Heart left ventricle (tissue), 16 donors: ENCODE measurements at places on chromosomes 12 and 14. TPM values are rescaled to one million over a fixed set of nuclear protein-coding genes. Genes with fewer than 3 reads are reported as not detected.

- no peaks in the 10 kb centered on the region for H3K36me3 ChIP-seq
- no peak overlapping the region for H3K27ac ChIP-seq
- H3K4me3 ChIP-seq = no peak overlapping the region
- DNase-seq = no peak
- H3K4me1 ChIP-seq = no peaks in the 10 kb centered on the region
- H3K27me3 ChIP-seq = peaks cover 12% of the 10 kb centered on the region
Measured at GRCh38 chr14:96016501-96017160, 22.5 kb upstream of the C14orf132 start.

GRCh38 chr12:98869886-98870503 is 224.9 kb downstream of the APAF1 start:
- H3K27ac ChIP-seq = no peak overlapping the region
- H3K4me3 ChIP-seq = no peak overlapping the region
- no peaks in the 10 kb centered on the region for H3K36me3 ChIP-seq
- DNase-seq = no peak
- no peaks in the 10 kb centered on the region for H3K27me3 ChIP-seq

The REP15 gene
- 6.7 TPM for total RNA-seq

DNA sequence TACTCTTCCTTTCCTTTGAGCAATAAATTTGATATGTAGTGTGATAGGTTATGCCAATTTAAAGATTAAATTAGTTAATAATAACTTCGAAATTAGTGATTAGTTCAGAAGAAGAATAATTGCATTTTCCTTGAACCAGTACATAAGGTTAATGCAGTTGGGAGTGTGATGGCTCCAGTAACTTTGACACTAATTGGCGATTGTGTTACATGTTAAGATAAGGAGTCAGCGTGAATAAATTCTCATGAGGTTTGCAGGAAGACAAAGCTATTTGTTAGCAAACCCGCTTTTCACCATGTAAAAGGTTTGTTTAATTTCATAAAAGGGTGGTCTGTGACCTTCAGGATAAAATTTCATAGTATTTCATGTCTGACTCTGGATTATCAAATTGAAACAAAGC is 1226.8 kb downstream of the SLC16A7 start:
- no peaks in the 10 kb centered on the region for H3K4me1 ChIP-seq
- H3K27me3 ChIP-seq = no peaks in the 10 kb centered on the region
- no peak for DNase-seq
- no peaks in the 10 kb centered on the region for H3K36me3 ChIP-seq
- no peak overlapping the region for H3K27ac ChIP-seq
- H3K4me3 ChIP-seq = no peak overlapping the region

- no peaks in the 10 kb centered on the region for H3K27me3 ChIP-seq
- no peak overlapping the region for H3K27ac ChIP-seq
- no peak overlapping the region for H3K4me3 ChIP-seq
- H3K36me3 ChIP-seq = no peaks in the 10 kb centered on the region
- H3K4me1 ChIP-seq = peaks cover 34% of the 10 kb centered on the region
Measured at GRCh38 chr12:112349431-112349830, 32.8 kb downstream of the HECTD4 start.

The PTGER2 gene
- 0.32 TPM for total RNA-seq

GRCh38 chr12:13609894-13610679 is 371.3 kb downstream of the GRIN2B start:
- H3K36me3 ChIP-seq = no peaks in the 10 kb centered on the region
- DNase-seq = no peak
- no peaks in the 10 kb centered on the region for H3K4me1 ChIP-seq
- H3K4me3 ChIP-seq = no peak overlapping the region

DNA sequence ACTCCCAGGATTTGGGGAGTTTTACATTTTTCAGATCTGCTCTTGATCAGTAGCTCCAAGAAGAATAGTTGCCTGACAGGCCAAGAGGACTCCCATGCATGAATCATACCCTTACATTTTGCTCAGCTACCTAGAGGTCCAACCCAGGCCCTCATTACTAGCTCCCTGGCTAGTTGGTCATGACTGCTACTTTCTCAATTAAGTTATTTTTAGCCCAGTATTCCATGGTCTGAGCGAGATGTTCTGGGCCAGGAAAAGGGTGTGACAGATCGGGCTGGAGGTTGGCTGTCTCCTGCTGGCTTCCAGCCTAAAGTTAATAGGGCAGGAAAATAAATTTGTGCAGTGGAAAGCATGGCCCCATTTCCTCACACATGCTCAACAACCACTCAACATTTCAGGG is 379.2 kb downstream of the GRIN2B start:
- no peak overlapping the region for H3K27ac ChIP-seq
- H3K4me1 ChIP-seq = no peaks in the 10 kb centered on the region
- no peaks in the 10 kb centered on the region for H3K27me3 ChIP-seq
- no peaks in the 10 kb centered on the region for H3K36me3 ChIP-seq

The ZFHX2 gene
- total RNA-seq = 0.60 TPM

The GTF2H3 gene
- total RNA-seq = 19.2 TPM

GRCh38 chr12:125999628-126000027 is 934.4 kb downstream of the AACS start:
- no peaks in the 10 kb centered on the region for H3K27me3 ChIP-seq
- H3K27ac ChIP-seq = no peak overlapping the region
- H3K36me3 ChIP-seq = no peaks in the 10 kb centered on the region
- no peak for DNase-seq
- H3K4me1 ChIP-seq = no peaks in the 10 kb centered on the region

DNA sequence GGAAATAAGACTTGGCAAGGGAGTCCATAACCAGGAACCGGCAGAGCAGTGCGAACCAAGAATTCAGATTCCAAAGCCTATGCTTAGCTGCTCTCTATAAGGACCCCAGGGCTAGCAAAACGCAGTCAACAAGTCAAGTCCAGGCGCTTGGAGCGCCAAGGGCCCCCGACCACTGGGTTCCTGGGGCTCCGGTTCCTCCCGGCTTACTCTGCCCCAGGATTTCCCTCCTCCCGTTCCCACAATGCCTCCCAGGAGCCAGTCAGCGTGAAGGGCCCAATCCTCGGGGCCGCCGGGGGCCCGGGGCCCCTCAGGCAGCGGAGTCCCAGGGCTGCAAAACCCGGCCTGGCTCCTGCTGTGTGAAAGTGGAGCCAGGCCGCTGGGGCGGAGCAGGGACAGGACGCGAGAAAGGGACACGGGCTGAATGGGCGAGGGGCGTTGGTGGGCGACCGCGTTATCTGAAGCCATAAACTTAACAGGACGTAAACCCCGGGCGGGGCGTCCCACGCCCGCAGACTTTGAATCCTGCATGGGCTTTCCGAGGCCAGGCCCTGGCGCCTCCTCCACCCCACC is 1.5 kb downstream of the KRT8 start:
- H3K4me3 ChIP-seq = peak overlapping the region; percentile 59
- H3K36me3 ChIP-seq = no peaks in the 10 kb centered on the region
- H3K4me1 ChIP-seq = no peaks in the 10 kb centered on the region
- no peaks in the 10 kb centered on the region for H3K27me3 ChIP-seq

DNA sequence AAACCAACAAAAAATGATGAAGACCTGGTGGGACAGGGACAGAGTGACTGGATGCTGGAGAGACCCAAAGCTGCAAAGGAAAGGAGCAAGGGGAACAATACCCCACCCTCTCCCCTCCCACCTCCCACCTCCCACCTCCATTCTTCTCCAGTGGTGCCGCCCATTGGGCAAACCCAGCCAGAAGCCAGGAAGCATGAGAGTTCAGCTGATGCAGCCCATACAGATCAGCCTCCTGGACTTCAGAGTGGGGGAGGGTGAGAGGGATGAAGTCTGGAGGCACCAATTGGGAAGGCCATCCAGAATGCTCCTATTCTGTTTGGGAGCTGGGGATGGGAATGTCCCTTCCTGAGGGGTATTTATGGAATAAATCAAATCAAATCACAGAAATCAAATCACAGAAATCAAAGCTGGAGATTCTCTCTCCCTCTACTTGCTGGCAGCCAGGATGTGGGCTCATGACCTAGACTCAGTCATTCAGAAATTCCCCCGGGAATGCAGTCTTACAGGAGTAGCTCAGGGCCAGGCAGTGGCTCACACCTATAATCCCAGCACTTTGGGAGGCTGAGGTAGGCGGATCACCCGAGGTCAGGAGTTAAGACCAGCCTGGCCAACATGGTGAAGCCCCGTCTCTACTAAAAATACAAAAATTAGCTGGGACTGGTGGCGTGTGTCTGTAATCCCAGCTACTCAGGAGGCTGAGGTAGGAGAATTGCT is 31.1 kb downstream of the IRF2BPL start:
- no peak overlapping the region for H3K27ac ChIP-seq
- no peak overlapping the region for H3K4me3 ChIP-seq
- H3K4me1 ChIP-seq = no peaks in the 10 kb centered on the region
- H3K36me3 ChIP-seq = no peaks in the 10 kb centered on the region
- DNase-seq = no peak

- no peaks in the 10 kb centered on the region for H3K27me3 ChIP-seq
- H3K4me1 ChIP-seq = no peaks in the 10 kb centered on the region
Measured at GRCh38 chr14:50758305-50758704, 72.7 kb downstream of the NIN start.

DNA sequence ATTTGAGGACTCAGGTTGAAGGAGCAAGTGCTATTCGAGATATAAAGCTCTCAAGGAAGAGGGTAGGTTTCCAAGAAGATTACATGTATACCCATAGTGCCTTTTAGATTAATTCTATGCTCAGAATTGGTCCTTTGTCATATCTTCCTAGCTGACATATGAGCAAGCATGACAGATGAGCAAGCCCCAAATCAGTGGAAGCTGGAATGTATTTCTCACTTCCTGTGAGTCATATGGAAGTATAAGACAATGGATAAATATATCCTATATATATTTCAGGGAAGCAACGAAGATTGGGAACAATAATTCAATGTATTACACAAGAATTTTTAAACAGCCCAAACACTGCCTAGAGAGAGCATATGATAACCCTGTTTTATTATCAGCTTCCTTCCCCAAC is 674.1 kb upstream of the ATXN7L3B start:
- no peak overlapping the region for H3K27ac ChIP-seq
- H3K36me3 ChIP-seq = no peaks in the 10 kb centered on the region
- no peaks in the 10 kb centered on the region for H3K27me3 ChIP-seq
- H3K4me3 ChIP-seq = no peak overlapping the region
- DNase-seq = no peak
- H3K4me1 ChIP-seq = no peaks in the 10 kb centered on the region

DNA sequence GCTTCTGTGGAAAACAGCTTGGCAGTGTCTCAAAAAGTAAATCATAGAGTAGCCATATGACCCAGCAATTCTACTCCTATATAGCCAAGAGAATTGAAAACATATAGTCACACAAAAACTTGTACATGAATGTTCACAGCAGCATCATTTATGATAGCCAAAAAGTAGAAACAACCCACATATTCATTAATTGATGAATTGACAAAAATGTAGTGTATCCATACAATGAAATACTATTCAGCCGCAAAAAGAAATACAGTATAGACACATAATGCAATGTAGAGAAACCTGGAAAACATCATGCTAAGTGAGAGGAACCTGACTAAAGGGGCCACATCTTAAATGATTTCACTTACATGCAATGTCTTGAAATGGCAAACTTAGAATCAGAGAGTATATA is 326.6 kb downstream of the KCNH5 start:
- no peak overlapping the region for H3K27ac ChIP-seq
- no peak for DNase-seq
- no peaks in the 10 kb centered on the region for H3K36me3 ChIP-seq
- no peaks in the 10 kb centered on the region for H3K4me1 ChIP-seq
- H3K4me3 ChIP-seq = no peak overlapping the region

GRCh38 chr12:57124261-57124877 is 3.9 kb upstream of the LRP1 start:
- H3K27me3 ChIP-seq = no peaks in the 10 kb centered on the region
- peak; percentile 71 for DNase-seq
- H3K4me3 ChIP-seq = no peak overlapping the region
- peaks cover 6% of the 10 kb centered on the region for H3K4me1 ChIP-seq
- H3K27ac ChIP-seq = no peak overlapping the region
